ENCODE measurements at places on chromosomes 1 and 21. TPM values are rescaled to one million over a fixed set of nuclear protein-coding genes. Genes with fewer than 3 reads are reported as not detected.

The TENT5C gene
- total RNA-seq = 0.28 TPM

The HMGCS2 gene
- not detected for total RNA-seq

The KLF17 gene
- total RNA-seq = not detected

The DUSP23 gene
- 10.6 TPM for total RNA-seq

The PTCH2 gene
- 0.76 TPM for total RNA-seq

The IFI44 gene
- 259 TPM for total RNA-seq

The GBP6 gene
- 0.12 TPM for total RNA-seq

The FGR gene
- total RNA-seq = not detected

DNA sequence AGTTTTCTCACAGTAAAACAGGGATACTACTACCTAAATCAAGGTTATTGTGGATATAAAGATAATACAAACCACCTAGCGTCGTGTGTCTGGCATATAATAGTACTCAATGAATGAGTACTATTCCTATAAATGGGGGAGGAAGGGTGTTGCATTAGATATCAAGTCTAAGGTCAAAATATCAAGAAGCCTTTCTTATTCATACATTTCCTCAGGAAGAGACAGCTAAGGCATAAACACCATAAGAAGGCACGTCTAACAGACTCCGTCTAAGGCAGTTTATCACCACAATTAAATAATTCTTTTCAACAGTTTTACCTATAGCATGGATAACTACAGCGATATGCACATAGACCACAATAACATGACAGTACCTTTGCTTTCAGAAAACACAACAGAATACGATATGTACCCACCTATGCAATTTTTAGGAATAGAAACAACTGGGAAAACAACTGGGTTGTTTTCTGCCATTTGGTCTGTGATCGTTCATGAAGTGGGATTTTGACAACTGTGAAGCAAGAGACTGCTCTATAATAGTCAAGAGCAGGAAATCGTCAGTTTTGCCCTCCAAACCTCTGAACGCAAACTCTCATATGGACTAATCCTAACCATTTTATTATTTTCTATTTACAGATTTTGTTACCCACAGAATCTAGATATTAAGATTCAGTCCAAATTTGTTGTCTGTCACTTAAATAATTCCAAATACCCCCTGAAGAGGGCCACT is 53.1 kb downstream of the HNRNPR start:
- DNase-seq = no peak

- no peak for DNase-seq
These were observed 239.4 kb upstream of the POU3F1 start for GRCh38 chr1:38285807-38286530.

DNA sequence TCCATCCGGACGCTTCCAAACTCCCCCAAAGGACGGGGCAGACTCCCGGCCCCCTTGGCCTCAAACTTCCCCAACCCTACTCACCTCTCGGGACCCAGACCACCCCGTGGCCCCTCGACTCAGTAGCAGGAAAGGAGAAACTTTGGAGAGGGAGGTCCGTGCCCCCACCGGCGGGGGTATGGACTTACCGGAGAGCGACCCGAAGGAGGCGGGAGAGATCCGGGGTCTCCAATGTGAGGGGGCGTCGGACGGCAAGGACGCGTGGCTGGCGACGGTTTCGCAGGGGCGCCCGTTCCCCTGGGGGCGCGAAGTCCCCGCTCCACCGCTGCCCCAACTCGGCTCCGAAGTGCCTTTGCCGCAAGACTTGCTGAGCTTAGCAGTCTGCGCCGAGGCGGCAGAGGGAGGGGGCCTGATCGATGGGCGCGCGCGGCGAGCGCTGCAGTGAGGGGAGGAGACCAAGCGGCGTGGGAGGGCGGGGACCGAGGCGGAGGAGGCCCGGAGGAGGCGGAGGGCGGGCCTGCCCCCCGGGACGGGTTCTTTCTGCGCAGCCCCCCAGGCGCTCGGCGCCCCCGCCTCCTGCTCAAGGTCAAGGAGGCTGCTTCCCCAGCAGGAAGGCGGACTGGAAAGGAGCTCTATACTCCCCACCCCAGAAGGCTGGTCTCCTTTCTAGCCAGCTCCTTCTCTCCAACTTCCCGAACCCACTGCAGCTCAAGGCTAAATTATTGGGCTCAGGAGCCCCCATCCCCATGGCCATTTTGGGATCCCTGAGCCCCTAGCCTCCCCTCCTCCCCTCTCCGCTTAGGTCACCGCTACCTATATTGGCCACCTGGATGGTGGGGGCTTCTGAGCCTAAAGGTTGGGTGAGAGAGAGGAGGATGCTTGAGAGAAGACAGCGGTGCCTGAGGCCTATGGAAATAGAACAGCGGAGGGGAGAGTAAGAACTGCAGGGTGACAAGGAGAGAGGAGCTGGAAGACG is at the start of gene SYT2:
Gene SYT2 (minus strand): TSS at position 385 of the 976 bp plus-strand sequence. CDS start 104,682 bp downstream, outside the sequence.
- DNase-seq = peak; percentile 46

- DNase-seq = no peak
These were observed 121.9 kb downstream of the CRYAA start for GRCh38 chr21:43290421-43291346.

DNA sequence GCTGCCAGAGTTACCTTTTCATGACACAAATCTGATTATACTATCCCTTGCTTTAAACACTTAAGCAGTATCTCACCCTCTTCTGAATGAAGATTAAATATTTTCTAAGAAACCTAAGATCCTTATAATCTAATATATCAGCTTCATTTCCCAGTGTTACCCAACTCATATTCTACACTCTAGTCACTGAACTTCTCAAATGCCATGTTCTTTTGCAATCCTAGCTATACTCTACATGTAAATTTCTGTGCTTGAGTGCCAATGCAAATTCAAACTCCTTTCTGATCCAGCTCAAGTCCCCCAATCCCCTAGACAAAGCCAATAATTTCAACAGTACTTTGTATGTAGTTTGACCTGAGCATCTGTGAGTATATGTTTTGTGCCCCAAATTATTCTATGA is 293.9 kb downstream of the SDCCAG8 start:
- no peak for DNase-seq

DNA sequence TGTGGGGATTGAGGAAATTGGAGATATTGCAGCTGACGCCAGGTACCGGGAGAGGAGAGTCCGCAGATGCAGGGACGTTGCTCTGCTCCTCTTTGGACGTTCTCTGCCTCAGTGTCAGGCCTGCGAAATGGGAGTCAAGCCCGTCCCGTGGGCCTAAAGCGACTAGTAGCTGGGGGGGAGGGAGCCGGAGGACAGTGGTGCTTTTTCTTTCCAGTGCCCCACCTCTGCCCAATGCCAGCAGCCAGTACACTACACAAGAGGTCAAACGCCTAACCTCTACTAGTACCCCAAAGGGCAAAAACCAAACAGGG is 413.6 kb upstream of the ESRRG start:
- no peak for DNase-seq

DNA sequence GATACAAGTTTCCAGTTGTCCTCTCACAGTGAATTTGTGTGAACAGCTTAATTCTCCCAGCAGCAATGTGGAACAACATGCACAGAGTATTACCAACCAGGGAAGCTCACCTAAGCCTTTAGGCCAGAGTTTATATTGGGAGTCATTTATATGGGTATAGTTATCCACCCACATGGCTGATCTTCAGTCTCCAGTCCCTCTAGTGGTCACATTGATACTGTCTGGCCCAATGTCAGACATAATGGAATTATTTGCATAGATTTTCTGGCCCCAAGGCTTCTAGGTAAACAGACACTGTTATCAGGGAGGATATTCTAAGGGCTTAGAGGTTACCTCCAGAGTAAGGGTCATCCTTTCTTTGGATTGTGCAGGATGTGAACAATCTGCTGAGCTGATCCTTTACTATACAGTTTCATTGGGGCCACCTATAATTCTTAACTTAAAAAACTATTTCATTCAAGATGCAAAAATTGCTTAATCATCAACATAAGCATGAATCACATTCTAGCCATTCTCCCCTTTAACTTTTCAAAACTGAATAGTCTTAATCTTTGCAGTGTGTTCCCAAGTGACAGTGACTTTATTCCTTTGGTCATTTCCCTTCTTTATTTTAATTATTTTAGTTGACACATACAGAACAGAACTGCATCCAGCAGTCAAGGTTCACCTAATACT is 210.9 kb downstream of the LTN1 start:
- DNase-seq = no peak

- no peak for DNase-seq
These were observed 54.7 kb downstream of the NTPCR start for GRCh38 chr1:233005156-233005555.

- no peak for DNase-seq
These were observed 85.3 kb upstream of the RAVER2 start for GRCh38 chr1:64659478-64660138.

DNA sequence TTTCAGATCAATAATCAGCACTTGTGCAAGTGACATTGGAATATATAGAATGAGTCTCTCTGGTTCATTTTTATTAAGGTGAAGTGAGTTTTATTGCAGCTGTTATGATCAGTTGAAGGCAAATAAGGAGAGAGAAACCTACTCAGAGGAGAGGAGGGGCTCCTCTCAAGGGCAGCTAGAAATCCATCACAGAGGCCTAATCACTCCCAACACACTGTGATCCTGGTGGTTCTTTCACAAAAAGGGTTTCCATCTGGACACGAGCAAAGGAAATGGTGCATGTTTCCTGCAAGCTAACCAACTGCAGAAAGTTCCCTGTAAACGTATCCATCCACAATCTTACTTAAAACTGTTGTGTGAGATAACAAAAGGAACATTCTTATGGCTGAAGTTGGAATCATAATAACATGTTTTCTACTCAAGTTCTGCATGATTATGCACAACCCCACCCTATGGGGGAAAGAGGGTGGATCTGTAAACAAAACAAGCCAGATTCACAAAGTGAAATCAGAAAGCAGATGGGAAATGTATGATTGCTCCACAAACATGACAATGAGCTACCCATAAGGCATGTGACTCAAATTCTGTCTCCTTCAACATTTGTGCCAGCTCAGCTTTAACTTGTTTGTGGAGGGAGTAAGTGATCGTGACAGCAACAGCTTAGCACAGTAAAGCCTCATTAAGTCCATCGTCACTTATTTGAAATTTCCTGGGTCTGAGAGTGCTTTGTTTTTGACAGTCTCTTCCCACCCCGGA is 141.2 kb upstream of the ST6GALNAC5 start:
- DNase-seq = no peak

GRCh38 chr1:201282931-201283829 is at the start of gene PKP1:
PKP1 (plus strand) TSS chr1:201283506; CDS start chr1:201283703, 197 bp downstream.
- peak; percentile 61 for DNase-seq

DNA sequence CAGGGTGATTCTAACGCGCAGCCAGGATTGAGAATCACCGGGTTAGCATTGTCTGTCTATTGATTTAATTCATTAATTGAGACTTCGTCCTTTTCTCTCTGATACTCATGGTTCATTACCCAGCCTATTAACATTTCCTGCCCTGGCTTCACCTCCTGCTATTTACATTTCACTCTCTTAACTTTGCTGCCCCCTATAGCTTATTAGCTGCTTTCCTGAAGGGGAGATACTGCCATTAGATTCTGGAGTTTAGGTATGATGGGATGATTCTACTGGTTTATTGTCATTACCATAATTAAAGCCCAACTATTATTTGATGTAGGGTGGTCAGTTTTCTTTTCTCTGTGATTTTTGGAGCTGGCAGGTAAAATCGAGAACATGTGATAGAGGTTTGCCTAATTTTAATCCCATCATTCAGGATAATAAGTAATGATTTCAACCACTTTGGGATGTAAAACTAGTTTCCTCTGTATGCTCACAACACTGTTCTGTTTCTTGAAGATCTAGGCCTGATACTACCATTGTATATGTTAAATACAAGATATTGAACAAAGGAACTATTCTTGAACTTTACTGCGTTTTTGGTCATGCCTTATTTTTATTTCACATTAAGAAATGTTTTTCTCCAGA is 6.4 kb downstream of the PPP2R5A start:
- DNase-seq = peak; percentile 36

GRCh38 chr1:160131803-160132565 is 16.4 kb downstream of the ATP1A2 start:
- no peak for DNase-seq

DNA sequence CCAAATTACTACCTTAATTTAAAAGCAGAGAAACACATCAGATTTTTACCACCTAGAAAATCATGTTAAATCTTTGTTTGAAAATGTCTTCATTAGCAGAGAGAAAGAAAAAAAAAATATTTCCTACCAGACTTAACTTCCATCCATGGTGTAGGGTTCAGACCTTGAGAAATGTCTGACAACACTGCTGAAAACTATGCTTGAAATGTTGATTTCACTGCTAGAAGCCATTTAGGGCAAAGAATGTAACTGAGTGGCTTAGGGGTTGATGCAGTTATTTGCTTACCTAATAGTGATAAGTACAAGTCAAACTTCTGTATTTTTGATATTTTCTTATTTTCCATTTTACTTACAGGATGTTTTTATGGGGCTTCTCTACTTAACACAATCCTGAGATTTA is 495.6 kb upstream of the NEGR1 start:
- DNase-seq = no peak

- DNase-seq = no peak
These were observed 24.9 kb upstream of the ETS2 start for GRCh38 chr21:38780879-38781278.

GRCh38 chr1:41672173-41672572 is 187.7 kb upstream of the EDN2 start:
- peak; percentile 78 for DNase-seq

GRCh38 chr1:222064388-222065211 is 322.7 kb upstream of the DUSP10 start:
- DNase-seq = no peak

DNA sequence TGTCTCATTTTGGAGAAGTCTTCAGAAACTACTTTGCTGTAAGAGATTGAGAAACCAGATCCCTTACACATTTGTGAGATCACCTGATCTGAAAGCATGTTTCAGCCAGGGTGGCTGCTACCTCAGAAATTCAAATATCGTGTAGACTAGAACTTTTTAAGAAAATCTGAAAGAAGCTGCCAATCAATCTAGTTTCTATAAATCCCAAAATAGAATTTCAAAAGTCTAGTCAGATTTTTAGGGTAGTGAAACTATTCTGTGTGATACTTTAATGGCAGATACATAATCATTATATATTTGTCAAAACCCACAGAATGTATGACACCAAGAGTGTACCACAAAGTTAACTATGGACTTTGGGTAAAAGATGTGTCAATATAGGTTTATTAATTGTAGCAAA is 79.9 kb upstream of the PLPPR5 start:
- DNase-seq = no peak

DNA sequence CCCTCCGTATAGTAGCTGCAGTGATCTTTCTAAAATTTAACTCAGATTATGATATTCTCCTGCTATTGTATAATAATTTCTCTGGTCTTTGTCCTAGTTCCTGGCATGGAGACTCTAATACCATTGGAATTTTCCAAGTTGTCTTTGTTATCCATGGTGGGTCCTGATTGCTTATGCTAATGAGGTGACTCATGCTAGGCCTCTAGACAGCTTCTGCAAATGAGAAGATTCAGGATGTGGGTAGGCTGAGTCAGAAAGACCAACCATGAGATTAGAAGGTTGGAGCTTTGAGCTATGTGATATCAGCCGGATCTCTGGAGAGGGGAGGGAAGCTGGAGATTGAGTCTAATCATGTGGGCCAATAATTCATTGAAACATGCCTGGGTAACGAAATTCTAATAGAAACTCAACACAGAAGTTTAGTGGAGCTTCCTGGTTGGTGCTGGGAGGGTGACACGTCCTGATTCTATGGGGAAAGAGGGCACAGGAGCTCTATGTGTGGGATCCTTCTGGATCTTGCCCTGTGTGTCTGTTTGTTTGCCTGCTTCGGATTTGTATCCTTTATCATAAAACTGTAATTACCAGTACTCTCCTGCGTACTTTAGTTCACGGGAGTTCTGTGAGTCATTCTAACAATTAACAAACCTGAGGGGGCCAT is 73.2 kb upstream of the CNIH3 start:
- peak; percentile 45 for DNase-seq
